Activated T-cell treated with anti-CD3 and anti-CD28 coated beads, Interleukin-2, amount 50 U/mL, for 72 hours (primary cell): ENCODE measurements at places on chromosomes 4 and X.

GRCh38 chr4:95388911-95389310 is 159.9 kb downstream of the UNC5C start:
- DNase-seq: no peak

GRCh38 chr4:17719106-17719505 is 62.3 kb downstream of the FAM184B start:
- DNase-seq: no peak

DNA sequence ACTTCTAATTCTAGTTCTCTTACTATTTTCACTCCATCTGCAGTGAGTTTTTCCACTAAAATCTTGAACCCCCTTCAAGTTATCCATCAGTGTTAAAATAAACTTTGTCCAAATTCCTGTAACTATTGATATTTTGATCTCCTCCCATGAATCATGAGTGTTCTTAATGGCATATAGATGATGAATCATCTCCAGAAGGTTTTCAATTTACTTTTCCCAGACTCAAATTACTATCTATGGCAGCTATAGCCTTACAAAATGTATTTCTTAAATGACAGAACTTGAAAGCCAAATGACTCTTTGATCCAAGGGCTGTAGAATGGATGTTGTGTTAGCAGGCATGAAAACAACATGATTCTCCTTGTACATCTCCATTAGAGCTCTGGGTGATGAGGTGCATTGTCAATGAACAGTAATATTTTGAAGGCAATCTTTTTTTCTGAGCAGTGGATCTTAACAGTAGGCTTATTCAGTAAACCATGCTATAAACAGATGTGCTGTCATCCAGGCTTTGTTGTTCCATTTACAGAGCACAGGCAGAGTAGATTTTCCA is 16.1 kb upstream of the IQCM start:
- DNase-seq: no peak

DNA sequence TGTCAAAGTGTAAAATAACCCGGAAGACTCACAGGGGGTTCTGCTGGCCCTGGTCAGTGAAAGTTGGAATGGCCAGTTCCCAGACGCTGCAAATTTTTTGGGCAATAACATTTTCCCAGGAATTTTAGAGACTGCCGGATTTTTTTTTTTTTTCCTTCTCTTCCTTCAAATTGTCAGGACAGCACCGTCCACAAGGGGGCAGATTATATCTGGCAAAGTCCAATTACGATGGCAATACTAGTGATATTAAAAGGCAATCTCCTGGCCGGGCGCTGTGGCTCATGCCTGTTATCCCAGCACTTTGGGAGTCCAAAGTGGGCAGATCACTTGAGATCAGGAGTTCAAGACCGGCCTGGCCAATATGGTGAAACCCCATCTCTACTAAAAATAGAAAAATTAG is 20.5 kb downstream of the SLC25A5 start:
- peak; percentile 34 for DNase-seq

DNA sequence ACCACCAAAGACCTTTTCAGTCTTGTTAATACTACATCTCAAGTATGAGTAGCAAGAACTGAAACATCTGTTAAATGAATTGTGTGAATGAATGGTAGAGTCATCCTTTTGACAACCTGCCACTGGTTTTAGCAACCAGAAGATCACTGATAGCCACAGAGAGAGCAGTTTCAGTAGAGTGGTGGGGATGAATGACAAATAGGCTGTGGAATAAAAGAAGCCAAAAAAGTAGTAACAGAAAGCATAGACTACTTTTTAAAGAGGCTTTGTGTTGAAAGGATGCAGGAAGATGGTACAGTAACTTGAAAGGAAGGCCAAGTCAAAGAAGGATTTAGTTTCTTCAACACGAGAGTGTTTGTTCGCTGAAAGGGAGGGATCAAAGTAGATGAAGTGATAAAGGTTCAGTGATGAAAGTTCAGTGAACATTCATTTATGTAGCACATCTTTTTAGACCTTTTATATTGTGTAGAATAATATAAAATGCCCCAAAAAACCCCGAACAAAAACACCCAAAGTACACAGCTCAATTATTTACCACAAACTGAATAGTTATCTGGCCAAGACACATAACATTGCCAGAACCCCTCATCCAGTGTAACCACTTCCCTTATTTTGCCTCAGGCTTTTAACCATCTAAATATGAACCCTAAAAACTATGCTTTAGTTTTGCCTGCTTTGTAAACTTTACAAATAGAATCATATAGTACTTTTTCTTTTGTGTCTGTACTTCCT is 40.1 kb upstream of the EIF1AX start:
- no peak for DNase-seq

GRCh38 chr4:113957956-113958355 is 21.5 kb downstream of the ARSJ start:
- DNase-seq: no peak

DNA sequence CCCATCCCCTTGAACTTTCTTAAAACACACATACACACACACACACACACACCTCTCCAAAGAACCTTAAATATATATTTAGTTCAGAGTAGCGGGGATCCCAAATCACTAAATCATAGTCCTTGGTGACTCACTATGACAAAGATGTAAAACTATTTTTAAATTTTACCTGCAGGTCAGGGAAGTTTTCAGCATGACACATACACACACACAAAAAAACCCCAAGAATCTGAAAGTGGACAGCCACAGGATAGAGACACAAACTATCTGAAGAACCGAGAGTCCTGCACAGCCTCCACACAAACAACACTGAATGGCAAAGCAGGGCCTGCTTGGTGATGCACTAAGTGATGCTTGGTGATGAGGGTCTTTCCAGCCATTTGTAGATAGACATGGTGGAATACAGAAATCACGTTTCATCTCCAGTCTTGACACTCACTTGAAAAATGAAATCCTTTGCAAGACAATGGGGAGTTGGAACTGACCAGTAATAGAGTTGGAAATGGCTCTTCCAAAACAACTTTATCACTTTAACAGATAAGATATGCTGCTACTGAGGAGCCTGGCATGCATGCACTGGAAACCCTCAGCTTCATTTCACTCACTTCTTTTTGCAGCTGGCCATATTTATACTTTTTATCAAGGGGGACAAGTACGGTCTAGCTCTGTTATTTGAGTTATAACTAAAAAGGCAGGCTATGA is 307.3 kb downstream of the RAPGEF2 start:
- no peak for DNase-seq

GRCh38 chrX:131393426-131393825 is 104.3 kb upstream of the IGSF1 start:
- DNase-seq: no peak

DNA sequence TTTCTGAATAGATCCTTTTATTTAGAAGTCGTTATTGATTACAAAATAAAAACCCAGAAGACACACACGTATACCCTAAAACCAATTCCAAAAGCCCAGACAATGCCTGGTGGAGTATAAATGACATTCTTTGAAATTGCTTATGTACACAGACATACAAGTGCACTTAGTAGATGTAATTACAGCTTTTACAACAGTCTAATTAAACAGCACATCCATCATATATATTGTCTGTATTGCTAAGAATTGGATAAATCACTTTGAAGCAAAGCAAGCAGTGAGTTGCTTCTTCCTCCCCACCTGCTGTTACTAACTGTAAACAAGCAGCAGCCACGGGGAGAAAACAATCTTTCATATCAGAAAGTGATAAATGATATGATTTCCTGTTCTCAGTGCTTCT is 645.7 kb downstream of the TLL1 start:
- no peak for DNase-seq

- no peak for DNase-seq
Observed at GRCh38 chrX:19870710-19871490, 16.5 kb downstream of the SH3KBP1 start.

GRCh38 chr4:22336822-22337221 is 179.0 kb downstream of the ADGRA3 start:
- no peak for DNase-seq

- DNase-seq: peak; percentile 12
Observed at GRCh38 chr4:116358633-116359222, 726.6 kb downstream of the TRAM1L1 start.

- DNase-seq: no peak
Observed at GRCh38 chr4:37502070-37502469, 184.1 kb downstream of the RELL1 start.

DNA sequence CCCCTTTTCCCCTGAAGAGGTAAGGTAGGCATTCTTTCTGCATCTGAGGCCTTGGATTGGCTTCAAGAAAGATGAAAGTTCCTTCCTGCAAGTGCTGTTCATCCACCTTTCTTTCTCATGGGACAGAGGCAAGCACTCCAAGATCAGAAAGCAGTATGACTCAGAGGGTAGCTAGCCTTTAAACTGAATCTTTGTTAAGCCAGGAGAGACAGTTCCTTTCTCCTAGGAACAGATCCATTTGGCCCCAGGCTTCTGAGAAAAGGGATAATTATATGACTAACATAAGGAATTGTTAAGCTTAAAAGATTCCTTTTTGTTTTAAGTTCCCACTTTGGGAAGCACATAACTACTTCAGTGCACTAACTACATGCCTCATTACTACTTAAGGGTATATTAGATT is 192.0 kb downstream of the PPP3CA start:
- DNase-seq: no peak

DNA sequence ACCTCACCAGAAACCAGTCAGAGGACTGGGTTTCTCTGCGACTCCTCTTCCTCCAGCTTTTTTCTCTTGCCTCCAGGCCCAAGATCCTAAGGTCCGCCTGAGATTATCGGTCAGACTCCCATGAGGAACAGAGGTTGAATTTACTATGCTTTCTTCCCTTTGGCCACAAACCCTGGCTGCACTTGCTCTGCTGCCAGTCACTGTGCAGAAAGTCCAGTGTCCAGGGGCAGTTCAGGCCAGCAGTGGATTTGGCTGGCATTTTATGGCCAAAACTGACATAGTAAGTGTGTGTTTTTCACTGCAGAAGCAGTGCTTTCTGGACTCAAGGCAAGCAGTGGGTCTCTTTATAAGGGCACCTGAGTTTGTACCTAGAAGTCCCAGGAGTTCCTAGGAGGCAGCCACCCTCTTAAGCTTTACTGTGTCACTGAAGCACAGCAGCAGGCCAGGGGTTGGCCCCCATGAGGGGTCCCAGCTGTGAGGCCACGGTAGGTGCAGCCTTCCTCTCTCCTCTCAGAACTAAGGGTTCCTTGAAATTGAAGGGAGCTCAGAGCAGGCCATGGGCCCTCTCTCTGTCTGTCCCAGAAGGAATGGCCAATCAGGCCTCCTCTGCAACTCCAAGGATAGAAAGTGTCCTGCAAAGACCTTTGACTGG is 3.4 kb downstream of the RTL5 start:
- DNase-seq: no peak
